ENCODE measurements at places on chromosomes 2 and 18. TPM values are rescaled to one million over a fixed set of nuclear protein-coding genes. Genes with fewer than 3 reads are reported as not detected.

The PIKFYVE gene
- total RNA-seq, result 30.4 TPM

The FBLN7 gene
- total RNA-seq, result under 0.01 TPM

The CDH2 gene
- total RNA-seq, result 0.34 TPM

The SCN7A gene
- under 0.01 TPM for total RNA-seq

The ITGB6 gene
- 414 TPM for total RNA-seq

The VIL1 gene
- not detected for total RNA-seq

The PID1 gene
- total RNA-seq, result 3.3 TPM

The RAB6C gene
- total RNA-seq, result under 0.01 TPM

The CEP76 gene
- 13.0 TPM for total RNA-seq

The CCDC74B gene
- total RNA-seq, result 0.34 TPM

The LRRTM1 gene
- not detected for total RNA-seq

The C2orf66 gene
- total RNA-seq, result 0.93 TPM
